ENCODE measurements at places on chromosomes 7 and 10.

- DNase-seq: no peak
These were observed 13.4 kb downstream of the STEAP1B start for GRCh38 chr7:22486597-22486996.

DNA sequence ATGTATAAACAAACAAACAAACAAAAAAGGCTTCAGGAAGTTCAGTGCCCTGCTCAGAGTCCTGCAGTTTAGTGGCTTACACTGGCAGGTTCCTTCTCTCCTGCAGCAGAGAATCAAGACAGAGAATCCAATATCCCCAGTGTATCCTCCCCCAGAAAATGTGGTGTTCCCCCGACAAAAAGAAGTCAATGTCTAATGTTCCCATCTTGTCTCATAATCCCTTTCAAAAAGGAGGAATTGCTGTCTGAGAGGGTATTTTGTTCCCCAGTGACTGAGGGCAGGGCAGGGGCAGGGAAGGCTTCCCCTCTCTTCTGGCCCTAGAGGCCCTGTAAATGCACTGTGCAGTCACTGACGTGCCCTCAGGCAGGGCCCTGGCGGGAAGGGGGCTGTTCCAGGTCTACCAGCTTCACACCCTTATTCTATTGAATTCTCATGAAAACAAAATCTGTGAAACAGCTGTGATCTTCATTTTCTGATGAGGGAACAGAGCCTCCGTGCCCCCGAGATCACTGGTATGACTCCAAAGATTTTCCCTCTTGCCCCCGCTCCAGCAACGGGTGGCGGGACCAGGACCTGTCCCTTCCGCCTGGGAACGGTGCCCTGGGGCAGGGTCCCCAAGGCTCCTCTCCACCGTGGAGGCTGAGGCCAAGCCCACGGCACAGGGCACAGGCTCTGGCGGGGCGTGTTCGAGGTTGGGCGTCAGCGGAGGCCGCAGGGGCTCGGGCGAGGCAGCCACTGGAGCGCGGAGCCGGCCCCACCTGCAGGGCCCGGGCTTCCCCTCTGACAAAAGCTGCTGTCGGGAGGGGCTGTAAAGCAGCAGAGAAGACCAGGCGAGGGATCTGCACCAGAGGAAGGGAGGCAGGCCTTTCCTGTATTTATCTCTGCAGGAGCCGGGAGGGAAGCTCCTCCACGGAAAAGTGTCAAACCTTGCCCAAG, 13.4 kb upstream of the WDFY4 start:
- no peak for DNase-seq

DNA sequence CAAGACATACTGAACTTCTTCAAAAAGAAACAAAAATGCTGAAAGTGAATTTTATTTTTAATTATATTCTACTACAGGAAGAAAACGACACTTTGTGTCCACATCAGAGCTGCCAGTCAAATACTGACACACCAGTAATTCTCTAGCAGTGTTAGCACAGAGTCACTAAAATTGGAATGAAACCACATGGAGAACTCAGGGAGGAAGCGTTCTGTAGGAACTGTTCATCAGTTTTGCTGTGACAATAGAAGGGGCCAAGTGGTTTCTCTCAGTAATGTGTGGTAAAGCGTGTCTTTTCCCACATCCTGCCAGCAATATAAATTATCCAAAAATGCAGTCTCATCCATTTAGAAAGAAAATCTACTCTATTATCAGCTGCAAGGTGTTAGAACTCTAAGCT, 683.3 kb downstream of the GRM8 start:
- no peak for DNase-seq

GRCh38 chr10:97771055-97771891, 526 bp downstream of the SFRP5 start:
- no peak for DNase-seq

DNA sequence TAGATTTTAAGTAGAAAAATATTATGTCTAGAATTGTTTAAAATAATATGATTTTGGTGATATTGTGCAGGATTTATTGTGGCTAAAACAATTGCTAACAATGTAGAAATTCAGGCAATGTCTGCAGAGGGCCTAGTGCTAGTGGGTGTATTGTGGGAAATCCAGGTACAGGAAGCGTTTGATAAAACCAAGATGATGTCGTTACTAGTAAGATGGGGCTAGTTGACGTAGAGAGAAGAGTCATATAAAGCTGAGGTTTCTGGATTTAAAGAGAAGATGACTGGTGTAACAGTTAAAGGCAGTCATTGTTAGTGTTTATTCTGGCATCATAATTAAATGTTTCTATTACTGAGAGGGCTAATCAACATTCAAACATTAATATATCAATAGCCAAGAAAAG, 43.5 kb downstream of the ADK start:
- DNase-seq: no peak

- DNase-seq: no peak
These were observed 48.3 kb upstream of the STEAP4 start for GRCh38 chr7:88355011-88355410.

- no peak for DNase-seq
These were observed 209.0 kb downstream of the MGMT start for GRCh38 chr10:129676014-129676413.

DNA sequence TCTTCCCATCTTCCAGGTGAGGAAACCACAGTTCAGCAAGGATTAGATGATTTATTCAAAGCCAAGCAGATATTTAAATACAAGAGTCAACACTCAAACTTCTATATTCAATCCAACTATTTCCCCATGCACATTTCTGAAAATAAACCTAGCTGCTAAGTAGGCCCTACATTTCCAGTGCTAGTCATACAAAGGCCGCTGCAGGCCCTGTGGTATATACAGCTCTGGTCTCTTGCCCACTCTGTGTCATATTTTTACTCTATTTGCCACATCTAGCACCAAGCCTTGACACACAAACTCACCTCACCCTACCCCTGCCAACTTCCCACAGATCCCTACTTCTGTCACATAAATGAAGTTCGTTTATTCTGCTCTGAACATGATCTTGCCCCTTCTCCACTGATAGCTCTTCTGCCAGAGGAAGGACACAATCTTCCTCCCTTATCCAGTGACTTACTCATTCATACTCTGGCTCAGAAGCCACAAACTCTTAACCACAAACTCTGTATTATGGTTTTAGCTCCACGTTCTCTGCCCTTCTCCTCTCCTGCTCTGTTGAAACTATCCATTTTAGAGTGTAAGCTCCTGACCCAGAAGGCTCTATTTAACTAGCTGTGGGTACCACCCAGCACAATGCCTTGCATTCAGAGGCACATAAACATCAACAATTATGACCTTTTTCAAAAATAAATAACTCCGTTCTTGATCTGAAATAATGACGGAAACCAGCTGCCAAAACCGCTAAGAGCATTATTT, 180.7 kb downstream of the CPEB3 start:
- no peak for DNase-seq

DNA sequence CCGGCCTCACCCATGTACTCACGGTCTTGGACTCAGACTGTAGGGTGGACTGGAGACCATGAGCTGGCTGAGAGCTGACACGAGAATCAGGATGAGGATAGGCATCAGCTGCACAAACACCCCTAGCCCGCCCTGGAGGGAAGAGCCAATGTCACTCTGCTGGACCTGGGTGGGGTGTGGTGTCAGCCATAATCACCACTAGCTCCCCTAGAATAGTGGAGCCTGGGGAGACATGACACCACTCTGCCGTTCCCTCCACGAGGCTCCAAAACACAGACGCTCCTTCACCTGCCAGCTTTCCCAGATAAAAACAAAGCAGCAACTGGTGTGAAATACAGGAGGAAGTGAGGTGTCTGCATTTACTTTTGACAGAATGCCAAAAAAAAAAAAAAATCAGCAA, 16.5 kb downstream of the DNAJB12 start:
- no peak for DNase-seq

GRCh38 chr7:5343884-5344283, 61.1 kb downstream of the SLC29A4 start:
- DNase-seq: no peak
